ENCODE measurements at places on chromosomes 7 and 10. TPM values are rescaled to one million over a fixed set of nuclear protein-coding genes. Genes with fewer than 3 reads are reported as not detected.

- H3K4me3 ChIP-seq, result no peak overlapping the region
- H3K4me1 ChIP-seq, result no peaks in the 10 kb centered on the region
- no peak overlapping the region for H3K27ac ChIP-seq
- no peak for DNase-seq
These were observed 45.3 kb upstream of the ZNF800 start for GRCh38 chr7:127437837-127438236.

DNA sequence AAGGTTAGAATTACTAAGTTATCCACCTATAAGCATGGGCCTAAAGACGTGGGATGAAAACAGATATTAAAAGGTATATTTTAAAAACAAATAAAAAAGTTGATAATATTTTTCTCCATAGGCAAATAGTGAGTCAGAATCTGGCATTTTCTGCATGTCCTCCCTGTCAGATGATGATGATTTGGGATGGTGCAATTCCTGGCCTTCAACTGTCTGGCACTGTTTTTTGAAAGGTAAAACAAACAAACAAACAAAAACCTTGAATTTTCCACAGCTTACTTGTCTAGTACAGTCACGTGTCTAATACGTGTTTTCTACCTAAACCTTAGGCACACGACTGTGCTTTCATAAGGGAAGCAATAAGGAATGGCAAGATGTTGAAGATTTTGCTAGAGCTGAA lies 17.4 kb downstream of the HBP1 start:
- no peaks in the 10 kb centered on the region for H3K4me1 ChIP-seq
- H3K27ac ChIP-seq, result no peak overlapping the region

GRCh38 chr7:151484971-151485707 lies 34.6 kb downstream of the RHEB start:
- H3K27me3 ChIP-seq, result no peaks in the 10 kb centered on the region
- H3K4me1 ChIP-seq, result peaks cover 3% of the 10 kb centered on the region
- no peak for DNase-seq
- H3K4me3 ChIP-seq, result no peak overlapping the region
- peaks cover 64% of the 10 kb centered on the region for H3K36me3 ChIP-seq
- H3K27ac ChIP-seq, result peak overlapping the region; percentile 35

GRCh38 chr7:12945901-12946300 lies 258.5 kb downstream of the ARL4A start:
- no peaks in the 10 kb centered on the region for H3K36me3 ChIP-seq
- H3K27me3 ChIP-seq, result no peaks in the 10 kb centered on the region
- no peak overlapping the region for H3K4me3 ChIP-seq

GRCh38 chr10:7090529-7090928 lies 320.3 kb downstream of the SFMBT2 start:
- H3K36me3 ChIP-seq, result no peaks in the 10 kb centered on the region
- DNase-seq, result no peak
- H3K27me3 ChIP-seq, result no peaks in the 10 kb centered on the region
- H3K27ac ChIP-seq, result no peak overlapping the region

DNA sequence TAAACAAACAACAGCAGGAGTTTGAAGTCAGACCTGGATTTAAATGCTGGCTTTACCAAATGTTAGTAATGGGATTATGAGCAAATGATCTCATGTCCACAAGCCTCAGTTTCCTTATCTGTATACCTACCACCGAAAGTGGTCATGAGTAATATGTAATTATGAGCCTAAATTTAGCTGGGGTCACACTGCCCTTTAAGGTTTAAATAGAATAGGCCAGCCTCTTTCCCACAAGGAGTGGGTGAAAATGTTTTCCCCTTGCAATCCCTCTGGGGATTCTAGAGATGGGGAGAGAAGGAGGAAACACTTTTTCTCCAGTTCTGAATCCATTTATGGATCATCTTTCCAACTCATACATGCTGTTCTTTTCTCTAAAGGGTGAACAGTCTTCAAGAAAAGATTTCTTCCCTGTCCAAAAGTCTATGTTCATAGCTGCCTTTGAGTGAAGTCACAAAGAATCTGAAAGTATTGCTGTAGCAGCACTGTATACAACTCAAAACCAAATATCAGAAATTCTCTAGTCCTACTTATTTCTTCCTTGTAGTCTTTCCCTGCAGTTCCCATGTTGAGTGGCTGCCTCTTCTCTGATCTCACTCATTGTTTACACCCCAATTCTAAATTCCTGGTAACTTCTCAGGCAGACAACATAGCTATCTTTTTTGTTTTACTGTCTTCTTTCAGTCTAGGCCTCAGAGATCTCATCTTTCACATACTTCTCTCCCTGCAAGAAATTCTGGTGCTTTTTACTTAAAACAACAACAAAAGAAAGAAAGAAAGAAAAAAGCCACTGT lies 7.4 kb upstream of the TSPAN12 start:
- no peaks in the 10 kb centered on the region for H3K36me3 ChIP-seq
- no peak overlapping the region for H3K4me3 ChIP-seq
- H3K27ac ChIP-seq, result no peak overlapping the region
- no peaks in the 10 kb centered on the region for H3K4me1 ChIP-seq
- H3K27me3 ChIP-seq, result peaks cover 37% of the 10 kb centered on the region

- DNase-seq, result no peak
- H3K27me3 ChIP-seq, result peaks cover 10% of the 10 kb centered on the region
- no peaks in the 10 kb centered on the region for H3K36me3 ChIP-seq
- H3K4me3 ChIP-seq, result no peak overlapping the region
These were observed 23.7 kb upstream of the CAMK2B start for GRCh38 chr7:44348851-44349781.

DNA sequence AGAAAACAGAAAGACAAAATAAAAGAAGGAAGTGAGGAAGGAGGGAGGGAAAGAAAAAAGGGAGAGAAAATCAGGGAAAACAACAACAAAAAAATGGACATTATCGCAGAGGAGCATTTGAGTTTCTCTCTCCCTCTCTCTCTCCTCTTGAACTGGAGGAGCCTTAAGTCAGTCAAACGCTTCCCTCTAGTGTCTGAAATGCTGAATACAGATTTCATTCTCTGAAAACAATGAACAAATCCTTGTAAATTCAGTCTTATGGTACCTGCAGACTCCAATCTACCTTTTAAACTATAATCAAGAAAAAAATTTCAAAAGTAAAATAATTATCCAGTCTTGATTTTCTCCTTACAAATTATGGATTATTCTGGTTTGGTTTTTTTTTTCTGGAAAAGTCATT lies 89.2 kb upstream of the PFKP start:
- no peak overlapping the region for H3K4me3 ChIP-seq
- no peaks in the 10 kb centered on the region for H3K4me1 ChIP-seq
- peak; percentile 64 for DNase-seq
- H3K27me3 ChIP-seq, result no peaks in the 10 kb centered on the region

DNA sequence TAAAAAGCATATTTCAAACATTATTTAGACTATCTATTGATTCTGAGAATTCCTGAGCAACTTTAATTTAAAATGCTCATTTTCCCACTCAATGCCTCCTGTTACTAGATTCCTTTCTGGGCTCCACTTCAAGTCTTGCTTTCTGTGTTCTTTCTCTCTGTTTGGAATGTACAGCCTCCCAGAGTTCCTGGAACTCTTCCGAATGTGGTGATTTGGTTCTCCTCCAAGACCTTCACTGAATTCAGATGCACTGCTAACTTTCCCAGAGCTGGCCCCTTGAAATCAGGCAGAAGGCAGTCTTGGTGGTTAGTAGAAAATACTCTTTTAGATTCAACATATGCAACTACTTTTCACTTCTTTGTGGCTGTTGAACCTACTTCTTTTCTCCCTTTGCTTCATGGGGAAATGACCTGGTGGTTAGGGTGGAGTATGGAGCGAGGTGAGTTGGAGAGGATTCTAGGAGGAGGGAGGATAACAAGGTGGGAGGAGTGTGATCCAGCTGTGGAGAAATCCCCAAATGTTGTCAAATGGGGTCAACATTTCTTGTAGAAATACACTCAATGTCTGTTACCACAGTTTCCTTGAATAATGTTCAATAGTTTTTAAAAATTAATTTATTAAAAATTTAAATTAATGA lies 27.9 kb upstream of the CCDC7 start:
- peak overlapping the region; percentile 44 for H3K27ac ChIP-seq
- no peak overlapping the region for H3K4me3 ChIP-seq
- no peaks in the 10 kb centered on the region for H3K4me1 ChIP-seq
- no peaks in the 10 kb centered on the region for H3K36me3 ChIP-seq

DNA sequence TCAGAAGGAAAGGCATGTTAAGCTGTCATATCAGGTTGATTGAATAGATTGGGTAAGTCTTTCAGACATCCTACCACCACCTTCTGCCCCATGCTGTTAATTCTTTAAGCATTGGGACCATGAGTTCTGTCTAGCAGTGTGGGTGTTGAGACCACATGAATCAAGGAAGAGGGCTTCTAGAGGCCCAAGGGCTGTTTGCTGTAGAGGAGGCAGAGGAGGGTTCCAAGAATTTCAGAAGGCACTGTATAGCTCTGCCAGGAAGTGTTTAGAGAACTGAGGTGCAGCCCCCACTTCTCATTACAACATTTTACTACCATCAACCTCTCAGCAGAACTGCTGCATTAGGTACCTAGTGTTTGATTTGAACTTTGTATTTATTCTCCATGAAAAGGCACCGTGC lies 720.2 kb downstream of the AUTS2 start:
- no peak overlapping the region for H3K27ac ChIP-seq
- no peaks in the 10 kb centered on the region for H3K36me3 ChIP-seq
- no peak overlapping the region for H3K4me3 ChIP-seq
- no peaks in the 10 kb centered on the region for H3K27me3 ChIP-seq
- H3K4me1 ChIP-seq, result peaks cover 11% of the 10 kb centered on the region
- DNase-seq, result no peak

- H3K27ac ChIP-seq, result peak overlapping the region; percentile 58
- no peak for DNase-seq
- H3K27me3 ChIP-seq, result no peaks in the 10 kb centered on the region
- H3K4me3 ChIP-seq, result no peak overlapping the region
- no peaks in the 10 kb centered on the region for H3K36me3 ChIP-seq
- peaks cover 3% of the 10 kb centered on the region for H3K4me1 ChIP-seq
These were observed 41.6 kb upstream of the FHIP2A start for GRCh38 chr10:114779803-114780576.

DNA sequence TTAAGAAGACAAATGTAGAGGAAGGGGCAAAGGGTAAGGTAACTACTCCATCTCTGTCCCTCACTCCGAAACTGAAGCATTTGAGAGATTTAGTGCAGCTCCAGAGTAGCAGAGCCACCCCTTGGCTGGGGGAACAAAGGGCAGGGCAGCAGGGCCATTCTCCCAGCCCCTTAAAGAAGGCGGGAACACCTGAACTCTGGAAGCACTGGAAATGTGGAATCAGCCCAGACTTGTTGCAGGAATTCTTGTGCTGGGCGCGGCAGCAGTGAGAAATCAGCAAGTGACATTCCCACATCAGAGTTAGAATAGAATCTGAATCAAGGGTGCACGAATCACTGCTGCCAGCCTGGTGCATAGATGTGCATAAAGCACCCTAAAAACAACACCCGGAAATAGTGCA lies 34.4 kb upstream of the GRM8 start:
- no peaks in the 10 kb centered on the region for H3K36me3 ChIP-seq
- no peak for DNase-seq
- H3K4me3 ChIP-seq, result no peak overlapping the region
- no peak overlapping the region for H3K27ac ChIP-seq

- H3K27me3 ChIP-seq, result peaks cover 6% of the 10 kb centered on the region
- no peaks in the 10 kb centered on the region for H3K4me1 ChIP-seq
- H3K36me3 ChIP-seq, result no peaks in the 10 kb centered on the region
- H3K27ac ChIP-seq, result no peak overlapping the region
- no peak overlapping the region for H3K4me3 ChIP-seq
- no peak for DNase-seq
These were observed 26.6 kb downstream of the TBXAS1 start for GRCh38 chr7:139855498-139856270.

DNA sequence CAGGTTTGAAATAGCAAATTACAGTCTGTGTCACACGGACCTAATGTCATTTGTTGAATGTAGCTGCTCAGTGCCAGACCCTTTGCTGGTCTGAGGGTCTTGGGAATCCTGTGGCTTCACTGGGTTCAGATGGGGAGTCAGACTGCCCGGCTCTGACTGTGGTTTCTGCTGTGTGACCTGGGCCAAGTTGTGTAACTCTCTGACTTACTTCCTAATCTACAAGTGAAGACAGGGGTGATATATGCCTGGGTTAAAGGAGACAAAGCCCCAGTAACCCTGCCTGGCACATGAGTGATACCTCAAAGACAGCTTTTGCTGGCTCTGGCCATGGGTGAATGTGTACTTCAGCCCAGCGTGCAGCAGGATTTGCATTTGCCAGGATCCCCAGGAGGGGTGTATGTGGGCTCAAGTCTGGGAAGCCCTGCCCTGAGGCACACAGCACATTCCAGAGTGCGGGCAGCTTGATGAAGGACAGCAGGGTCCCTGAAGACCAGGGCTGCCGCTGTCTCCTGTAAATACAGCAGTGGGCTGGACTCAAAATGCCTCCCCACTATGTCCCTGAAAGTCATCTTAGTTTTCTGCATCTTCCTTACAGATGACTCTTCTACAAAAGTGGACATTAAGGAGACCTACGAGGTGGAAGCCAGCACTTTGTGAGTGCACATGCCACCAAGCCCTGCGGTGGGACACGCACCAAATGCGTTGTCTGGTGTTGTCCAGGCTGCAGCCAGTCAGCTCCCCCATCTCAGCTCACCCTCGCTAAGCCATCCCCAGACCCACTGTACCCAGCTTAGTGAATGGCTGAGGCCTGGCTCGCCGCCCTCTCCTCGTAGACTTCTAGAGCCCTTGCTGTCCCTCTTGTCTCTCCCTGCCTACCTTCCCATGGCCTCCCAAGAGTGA lies 16.4 kb downstream of the NACAD start:
- no peak overlapping the region for H3K4me3 ChIP-seq
- peaks cover 40% of the 10 kb centered on the region for H3K4me1 ChIP-seq
- no peaks in the 10 kb centered on the region for H3K27me3 ChIP-seq
- H3K27ac ChIP-seq, result no peak overlapping the region
- H3K36me3 ChIP-seq, result peaks cover 9% of the 10 kb centered on the region
- peak; percentile 65 for DNase-seq

DNA sequence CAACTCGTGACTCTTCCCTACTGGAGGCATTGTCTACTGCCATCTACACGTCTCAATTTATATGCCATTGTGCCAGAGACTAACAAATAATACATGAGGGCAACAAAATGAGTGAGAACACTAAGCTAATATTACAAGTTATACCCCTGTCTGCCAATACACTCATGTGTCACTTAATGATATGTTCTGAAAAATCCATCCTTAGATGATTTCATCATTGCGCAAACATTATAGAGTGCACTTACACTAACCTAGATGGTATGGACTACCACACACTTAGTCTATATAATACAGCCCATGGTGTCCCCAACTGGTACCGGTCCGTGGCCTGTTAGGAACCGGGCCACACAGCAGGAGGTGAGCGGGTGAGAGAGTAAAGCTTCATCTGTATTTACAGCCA lies 64.3 kb upstream of the CTNNA3 start:
- DNase-seq, result no peak
- no peaks in the 10 kb centered on the region for H3K27me3 ChIP-seq

IDI2 gene
- not detected for polyA plus RNA-seq

CFAP70 gene
- polyA plus RNA-seq, result 1.9 TPM

PLAC9 gene
- 0.21 TPM for polyA plus RNA-seq

PDAP1 gene
- 296 TPM for polyA plus RNA-seq

MOGAT3 gene
- polyA plus RNA-seq, result not detected

TFEC gene
- polyA plus RNA-seq, result 0.02 TPM
